ENCODE measurements at places on chromosomes 1 and 21.

- no peak for DNase-seq
Measured at GRCh38 chr1:33443080-33443704, 12.3 kb upstream of the PHC2 start.

DNA sequence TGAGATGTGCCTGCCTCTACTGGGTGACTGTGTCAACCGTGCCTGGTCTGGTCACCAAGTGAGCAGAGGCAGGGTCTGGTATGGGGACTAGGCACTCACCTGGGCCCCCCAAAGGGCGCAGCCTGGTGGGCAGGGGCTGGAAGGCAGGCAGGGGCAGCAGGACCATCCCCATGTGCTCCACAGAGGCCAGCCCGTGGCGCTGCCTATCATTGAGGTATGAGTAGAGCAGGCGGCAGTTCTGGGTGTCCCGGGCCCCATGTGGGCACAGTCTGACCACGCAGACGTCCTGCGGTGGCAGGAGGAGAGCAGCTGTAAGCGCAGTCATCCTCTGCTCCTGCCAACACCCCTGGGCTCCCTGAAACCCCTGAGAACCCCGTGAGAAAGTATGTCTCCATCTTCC is 23.7 kb downstream of the SPOCD1 start:
- no peak for DNase-seq

DNA sequence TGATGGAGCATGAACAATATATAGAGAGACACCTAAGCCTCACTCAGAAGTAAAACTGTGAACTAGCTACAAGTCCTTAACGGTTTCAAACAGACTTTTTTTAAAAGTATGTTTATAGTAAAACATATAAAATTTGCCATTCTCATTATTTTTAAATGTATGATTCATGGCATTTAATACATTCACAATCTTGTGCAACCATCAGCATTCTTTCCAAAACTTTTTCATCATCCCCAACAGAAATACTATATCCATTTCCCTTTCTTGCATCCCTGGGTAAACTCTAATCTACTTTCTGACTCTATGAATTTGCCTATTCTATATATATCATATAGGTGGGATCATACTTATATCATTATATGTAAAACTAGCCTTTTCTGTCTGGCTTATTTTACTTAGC is 25.5 kb downstream of the EVI5 start:
- DNase-seq: no peak

- peak; percentile 64 for DNase-seq
Measured at GRCh38 chr1:151311589-151312331, 15.5 kb downstream of the PI4KB start.

DNA sequence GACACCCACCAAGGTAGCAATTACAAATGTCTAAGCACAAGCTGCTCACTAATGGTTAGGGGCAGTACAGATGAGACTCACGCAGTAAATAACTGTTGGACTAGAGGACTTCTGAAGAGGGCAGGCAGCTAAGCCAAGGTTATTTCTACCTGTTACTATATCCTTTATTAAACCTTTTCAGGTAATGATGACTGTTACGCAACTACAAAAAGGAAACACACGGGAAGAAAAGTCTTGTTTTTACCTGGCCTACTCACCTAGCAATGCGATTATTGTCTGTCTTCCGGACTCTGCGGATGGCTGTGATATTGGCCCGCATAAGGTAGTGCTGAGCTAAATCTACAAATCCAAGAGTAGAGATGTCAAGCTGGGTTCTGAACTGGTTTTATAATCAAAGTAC is 17.8 kb upstream of the VHLL start:
- DNase-seq: no peak

- no peak for DNase-seq
Measured at GRCh38 chr1:95497566-95497965, 263.6 kb downstream of the RWDD3 start.

DNA sequence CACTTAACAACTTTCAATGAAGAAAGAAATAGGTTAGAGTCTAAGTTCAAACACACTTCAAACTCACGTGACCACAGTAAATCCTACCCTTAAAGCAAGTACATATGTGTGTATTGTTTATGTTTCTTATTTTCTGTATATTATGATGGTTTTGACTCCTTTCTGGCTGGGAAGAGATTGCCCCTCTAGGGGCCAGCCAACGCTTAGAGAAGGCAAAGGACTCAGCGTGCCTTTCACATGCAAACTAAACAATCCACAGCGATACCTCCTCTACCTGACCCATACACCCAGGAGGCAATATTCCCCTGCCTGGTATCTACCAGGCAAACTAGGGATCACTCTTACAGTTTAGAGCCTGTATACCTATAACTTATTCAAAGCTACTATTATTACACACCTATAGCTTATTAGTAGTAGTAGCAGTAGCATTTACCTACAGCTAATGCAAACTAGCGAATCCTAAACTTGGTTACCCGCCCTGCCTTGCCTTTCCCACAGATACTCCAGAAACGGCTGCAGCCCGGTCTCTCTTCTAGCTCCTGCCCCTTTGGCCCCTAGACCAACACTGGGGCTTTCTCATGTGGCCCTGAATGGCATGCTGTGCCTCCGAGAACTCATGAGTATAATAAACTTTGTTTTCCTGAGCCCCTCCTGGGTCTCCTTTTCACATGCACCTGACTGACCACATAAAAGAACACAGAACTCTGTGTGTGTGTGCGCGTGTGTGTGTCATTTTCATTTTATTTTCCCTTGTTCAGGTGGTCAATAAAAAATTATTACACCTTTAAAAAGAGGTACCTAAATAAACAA is 14.0 kb downstream of the NRIP1 start:
- DNase-seq: no peak

- no peak for DNase-seq
Measured at GRCh38 chr1:39625009-39625408, 14.4 kb downstream of the HEYL start.

- no peak for DNase-seq
Measured at GRCh38 chr21:41234569-41234968, 66.6 kb downstream of the BACE2 start.

DNA sequence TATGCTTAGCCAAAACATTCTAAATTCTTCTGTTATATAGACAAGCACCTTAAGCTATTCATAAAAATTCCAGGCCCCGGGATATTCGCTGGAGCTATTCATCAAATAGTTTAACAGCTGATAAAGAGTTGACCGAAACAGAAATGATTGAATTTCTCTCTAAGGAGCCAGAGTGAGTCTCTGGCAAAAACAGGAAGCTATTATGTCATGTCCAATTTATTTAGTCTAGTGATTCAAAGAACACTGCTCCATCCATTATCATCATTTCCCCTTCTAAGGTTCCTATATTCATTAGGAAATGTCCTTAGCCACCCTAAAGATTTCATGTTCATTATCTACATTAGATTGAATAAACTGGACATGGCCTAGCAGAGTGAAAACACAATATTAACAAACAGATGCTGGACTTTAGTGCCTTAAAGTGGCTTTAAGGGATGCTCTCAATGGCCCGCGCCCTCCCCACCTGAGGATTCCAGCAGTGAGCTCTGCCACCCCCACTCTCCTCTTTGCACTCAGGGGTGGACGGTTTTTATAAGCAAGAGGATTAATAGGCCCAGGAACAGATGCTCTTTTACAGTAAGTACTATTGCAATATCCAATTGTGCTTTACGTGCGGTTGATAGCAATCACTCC is 122.1 kb upstream of the RGS1 start:
- DNase-seq: peak; percentile 18

DNA sequence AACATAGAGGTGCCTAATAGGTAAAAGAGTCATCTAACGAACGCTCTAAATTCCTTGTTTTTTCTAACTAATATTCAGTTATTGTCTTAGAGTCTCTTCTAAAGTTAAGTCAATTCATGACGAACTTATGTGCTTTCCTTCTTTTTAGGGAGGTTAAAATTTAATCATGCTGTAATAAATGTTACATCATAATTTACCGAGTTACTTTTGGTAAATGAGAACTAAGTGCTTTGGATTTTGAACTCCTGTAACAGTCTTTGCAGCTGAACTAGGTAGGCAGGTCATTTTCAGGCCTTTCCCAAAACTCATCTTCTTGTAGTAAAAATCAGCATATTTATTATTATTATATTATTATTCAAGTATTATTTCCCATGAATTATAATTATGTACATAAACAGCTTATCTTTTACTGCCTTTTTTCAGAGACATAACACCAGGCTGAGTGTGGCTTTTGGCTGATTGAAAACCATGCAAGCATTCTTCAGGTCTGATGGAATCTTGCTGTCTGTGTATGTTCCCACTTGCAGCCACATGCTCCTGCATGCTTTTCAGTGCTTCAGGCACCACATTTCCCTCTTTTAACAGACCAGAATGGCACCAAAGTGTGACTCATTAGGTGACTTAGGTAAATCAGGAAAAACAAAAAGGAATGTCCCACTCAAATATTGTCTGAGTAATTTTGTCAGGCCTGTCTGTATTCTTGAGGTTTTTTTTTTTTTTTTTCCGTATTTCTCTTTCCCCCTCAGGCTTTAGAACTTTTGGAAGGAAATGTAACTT is 81.0 kb upstream of the CD55 start:
- no peak for DNase-seq

GRCh38 chr1:47915677-47916353 is 81.4 kb downstream of the TRABD2B start:
- no peak for DNase-seq

DNA sequence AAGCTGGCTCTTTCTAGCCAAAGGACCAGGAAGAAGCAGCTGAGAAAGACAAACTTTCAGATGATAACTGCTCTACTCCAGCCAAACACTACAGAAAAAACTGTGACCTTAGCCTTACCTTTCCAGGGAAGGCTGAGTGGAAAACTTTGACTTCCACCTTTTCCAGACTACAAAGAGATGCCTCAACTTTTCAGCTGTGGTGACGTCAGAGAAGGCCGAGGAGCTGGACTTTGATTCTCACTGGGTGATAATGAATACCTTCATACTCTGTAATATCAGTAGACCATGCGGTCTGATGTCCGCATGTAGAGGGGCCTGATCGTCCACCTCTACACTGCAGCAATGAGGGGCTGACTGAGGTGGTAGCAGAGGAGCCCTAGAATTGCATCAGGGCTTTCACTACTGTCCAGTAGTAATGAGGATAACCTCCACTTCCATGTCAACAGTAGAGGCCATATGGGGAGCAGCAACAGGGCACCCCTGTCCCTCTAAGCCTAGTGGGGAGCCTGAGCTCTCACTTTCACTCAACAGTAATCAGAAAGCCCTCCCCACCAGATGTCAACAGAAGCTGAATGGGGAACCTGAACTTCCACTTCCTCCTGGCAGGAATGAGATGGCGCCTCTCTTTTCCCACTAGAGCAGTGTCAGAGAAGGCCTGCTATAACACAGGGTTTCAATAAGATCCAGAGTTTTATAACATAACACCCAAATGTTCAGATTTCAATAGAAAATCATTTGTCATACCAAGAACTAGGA is 28.4 kb upstream of the PADI1 start:
- DNase-seq: no peak

- no peak for DNase-seq
Measured at GRCh38 chr1:226108935-226109828, 46.7 kb downstream of the H3-3A start.

DNA sequence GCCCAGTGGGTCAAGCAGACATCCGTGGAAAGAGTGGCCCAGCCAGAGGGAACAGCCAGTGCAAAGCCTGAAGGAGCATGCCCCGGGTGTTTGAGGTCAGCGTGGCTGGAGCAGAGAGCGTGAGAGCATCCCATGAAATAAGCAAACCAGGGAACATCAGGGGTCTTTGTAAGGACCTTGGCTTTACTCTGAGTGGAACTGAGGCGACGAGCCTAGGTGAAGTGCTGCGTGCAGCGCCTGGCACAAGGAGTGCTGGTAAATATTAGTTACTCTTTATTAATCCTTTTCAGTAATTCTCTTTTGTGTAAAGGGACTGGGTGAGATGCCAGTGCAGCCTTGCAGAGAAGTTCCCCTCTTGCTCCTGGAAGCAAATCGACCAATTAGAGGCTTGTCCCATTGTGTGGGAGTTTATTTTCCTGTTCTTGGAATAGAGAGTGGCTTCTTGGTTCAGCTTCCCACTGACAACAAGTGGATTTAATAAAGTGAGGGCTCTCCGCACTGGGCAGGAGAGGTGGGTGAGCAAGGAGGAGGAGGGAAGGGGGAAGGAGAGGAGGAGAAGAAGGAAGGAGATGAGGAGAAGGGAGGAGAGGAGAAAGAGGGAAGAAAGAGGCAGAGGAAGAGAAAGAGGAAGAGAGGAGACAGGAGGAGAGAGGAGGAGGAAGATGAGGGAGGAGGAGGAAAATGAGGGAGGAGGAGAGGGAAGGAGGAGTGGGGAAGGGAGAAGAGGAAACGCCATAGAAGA is 37.6 kb upstream of the DISP3 start:
- DNase-seq: no peak

DNA sequence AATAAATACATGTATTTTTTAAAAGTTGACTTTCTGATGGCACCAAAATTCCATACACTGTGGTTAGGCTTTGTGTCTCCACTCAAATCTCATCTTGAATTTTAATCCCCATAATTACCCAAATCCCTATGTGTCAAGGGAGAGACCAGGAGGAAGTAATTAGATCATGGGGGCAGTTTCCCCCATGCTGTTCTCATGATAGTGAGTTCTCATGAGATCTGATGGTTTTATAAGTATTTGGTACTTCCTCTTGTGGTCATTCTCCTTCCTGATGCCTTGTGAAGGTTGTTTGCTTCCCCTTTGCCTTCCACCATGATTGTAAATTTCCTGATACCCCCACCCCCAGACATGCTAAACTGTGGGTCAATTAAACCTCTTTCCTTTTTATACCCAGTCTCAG is 1218.4 kb upstream of the PRMT6 start:
- DNase-seq: no peak

DNA sequence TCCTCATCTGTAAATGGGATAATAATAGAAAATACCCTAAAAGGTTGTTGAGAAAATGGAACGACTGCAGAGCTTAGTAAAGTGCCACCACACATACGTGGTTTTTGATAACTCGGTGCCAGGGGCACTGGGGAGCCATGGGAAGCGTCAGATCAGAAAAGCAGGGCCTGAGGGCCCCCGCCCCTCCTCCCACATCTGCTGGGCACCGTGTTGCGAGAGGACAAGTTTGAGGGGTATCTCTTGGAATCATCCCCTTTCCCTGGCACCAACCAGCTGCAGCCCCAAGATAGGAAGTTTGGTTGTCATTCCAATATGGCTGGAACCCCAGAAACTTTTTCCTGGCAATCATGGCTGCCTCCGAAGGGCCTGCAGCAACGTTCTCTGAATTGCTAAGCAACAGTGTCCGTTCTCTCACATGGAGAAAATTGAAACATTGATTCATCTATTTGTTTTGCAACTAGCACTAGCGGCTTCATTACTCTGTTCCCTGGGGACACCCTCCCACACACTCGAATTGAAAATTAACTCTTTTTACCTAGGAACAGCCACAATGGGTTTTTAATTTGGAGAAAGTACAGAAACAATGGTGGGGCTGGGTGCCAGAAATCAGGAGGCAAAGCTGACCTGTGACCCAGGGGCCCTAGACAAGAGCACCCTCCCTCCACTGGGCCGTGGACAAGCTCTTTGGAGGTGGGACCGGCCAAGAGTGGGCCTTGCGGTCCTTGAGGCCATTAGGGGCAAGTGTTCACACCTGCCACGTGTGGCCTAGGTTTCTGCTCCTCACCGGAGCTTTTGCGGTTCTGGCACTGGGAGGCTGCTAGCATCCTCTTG is 190.0 kb upstream of the VAMP3 start:
- DNase-seq: no peak
